Iris pigment epithelial cell (primary cell): ENCODE measurements at places on chromosomes 3 and 15.

DNA sequence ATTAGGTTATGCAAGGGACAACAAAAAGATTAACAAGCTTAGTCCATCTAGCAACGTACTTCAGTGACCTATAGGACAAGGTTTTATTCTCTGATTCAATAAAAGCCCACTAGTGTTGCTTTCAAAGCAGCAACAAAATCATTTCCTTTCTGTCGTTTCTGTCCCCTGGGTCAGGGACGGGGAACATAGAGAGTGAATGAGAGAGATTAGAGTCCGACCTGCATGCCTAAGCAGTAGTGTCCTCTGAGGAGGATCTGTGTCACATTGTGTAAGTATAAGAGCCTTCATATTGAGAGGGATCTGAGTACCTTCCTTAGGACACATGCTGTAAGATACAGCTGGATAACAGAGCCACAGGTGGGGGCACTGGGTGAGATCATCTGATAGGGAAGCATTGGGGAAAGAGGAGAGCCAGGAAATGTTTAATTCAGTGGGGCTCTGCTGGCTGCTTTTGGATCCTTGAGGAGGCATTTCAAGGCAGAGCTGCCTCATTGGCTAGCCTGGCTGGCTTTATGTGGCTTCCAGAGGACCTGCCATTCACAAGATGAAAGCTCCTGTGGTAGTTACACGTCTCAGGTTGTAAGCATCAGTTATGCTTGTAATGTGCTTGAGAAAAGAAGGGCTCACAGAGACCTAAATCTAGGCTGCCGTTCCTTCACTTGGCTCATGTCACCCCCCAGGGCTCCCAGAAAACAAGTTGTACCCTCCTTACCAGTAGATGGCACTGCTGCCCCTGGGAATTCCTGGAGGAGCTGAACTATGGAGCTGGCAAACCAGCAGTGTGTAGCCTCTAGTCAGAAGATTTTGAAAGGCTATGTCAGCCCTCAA, 2.7 kb downstream of the TMEM108 start:
- DNase-seq = peak; percentile 70

DNA sequence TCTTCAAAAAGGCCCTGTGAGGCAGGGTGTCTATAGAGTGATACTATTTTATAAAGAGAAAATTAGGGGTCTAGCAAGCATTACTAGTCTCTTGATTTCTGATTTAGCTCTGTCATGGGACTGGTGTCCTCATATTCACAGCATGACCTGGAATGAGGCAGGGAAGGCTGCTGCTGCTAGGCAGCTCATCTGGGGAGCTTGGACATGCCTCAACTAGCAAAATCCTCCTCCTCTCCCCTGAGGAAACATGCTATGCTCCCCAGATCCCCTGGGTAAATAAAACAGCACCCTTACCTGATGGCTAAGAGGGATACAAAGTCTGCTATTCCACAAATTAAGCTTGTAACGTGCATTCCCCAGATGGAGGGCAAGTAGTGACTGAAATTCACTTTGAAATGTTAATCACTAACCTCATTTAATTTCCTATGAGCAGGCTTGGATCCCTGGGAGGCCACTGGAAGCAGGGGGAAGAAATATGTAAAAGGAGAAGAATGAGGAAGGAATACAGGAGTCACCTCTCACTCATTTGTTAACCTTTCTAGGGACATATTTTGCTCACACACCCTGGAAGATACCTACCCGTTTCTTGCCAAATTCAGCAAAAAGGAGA, 709.4 kb downstream of the SQOR start:
- no peak for DNase-seq

DNA sequence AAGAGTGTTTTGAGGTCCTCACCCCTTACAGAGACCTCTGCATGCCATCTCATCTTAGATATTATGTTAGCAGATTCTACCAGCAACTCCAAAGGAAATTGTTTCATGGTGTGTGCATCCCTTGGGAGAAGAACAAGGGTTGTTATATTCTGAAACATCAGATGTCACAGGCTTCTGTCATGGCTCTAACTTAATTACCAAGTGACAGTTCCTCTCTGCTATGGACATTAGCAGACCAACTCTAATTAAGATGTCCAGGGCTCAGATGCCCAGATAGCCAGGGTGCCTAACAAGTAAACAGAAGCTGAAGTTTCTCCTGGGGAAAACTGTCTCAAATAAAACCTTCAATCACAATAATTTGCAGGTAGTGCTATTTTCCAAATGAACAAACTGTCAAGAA, 153.1 kb upstream of the BFSP2 start:
- DNase-seq = no peak

DNA sequence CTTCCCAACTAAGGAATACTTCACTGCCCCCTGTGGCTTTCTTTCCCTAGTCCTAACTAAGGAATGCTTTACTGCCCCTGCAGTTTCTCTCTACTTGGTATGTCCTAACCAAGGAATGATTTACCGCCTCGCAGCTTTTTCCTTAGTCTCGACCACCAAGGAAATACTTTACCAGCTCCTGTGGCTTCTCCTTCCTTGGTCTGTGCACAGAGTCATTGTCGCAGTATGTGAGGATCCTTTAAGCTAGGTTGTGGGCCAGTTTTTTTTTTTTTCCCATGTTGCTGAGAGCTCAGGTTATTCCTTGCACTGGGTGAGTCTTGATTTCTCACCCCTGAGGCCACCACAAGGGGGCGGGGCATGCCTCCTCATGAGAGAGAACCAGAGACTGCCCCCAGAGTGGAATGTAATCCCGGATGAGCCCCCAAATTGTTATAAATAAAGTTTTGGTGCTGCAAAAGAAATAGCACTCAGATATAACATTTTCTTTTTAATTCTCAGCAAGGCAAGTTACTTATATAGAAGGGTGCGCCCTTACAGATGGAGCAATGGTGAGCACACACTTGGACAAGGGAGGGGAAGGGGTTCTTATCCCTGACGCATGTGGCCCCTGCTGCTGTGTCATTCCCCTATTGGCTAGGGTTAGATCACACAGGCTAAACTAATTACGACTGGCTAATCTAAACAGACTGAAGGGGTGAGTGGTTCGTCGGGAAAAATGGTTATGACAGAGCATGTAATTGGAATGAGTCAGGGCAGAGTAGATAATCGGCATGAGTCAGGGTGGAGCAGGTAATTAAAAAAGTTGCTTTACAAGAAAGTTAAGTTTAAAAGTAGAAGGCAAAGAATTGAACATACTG, 27.0 kb downstream of the NDUFB4 start:
- DNase-seq = no peak

DNA sequence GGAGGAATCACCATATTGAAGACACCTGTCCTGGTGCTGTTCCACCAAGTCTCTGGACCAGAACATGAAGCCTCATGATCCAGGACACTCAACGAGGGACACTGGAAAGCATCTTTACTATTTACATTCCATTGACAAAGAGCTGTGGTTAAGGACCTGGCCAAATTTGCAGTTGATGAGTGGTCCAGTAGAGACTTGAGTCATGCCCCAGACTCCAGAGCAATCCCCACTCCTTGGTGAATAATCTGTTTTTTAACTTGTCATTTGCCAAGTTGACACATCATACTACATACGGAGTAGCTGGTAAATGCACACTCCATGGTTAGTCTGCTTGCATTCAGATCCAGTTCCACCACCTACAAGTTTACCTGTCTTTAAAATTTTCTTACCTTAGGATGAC, 1.2 kb upstream of the COL6A6 start:
- no peak for DNase-seq

DNA sequence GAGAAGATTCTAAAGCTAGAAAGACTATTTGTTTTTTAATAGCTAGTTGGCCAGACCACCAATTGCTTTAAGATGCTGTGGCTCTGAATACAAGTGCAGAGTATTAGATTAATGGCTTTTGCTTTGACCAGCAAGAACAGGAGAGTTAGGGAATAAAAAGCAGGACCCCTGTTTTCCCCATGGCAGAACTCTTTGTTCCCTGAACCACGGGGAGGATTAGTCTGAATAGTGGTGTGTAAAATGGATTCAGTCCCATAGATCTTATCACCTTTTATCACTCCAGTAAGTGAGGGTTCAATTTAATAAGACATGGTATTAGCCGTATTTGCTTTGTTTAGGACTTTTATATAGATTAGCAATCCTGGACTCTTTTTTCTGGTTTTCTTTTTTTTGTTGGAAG, 562.6 kb upstream of the DPPA4 start:
- no peak for DNase-seq

GRCh38 chr15:58704155-58704865, 45.2 kb downstream of the ADAM10 start:
- DNase-seq = peak; percentile 53

GRCh38 chr3:178439504-178439903, 96.7 kb upstream of the KCNMB2 start:
- peak; percentile 83 for DNase-seq

DNA sequence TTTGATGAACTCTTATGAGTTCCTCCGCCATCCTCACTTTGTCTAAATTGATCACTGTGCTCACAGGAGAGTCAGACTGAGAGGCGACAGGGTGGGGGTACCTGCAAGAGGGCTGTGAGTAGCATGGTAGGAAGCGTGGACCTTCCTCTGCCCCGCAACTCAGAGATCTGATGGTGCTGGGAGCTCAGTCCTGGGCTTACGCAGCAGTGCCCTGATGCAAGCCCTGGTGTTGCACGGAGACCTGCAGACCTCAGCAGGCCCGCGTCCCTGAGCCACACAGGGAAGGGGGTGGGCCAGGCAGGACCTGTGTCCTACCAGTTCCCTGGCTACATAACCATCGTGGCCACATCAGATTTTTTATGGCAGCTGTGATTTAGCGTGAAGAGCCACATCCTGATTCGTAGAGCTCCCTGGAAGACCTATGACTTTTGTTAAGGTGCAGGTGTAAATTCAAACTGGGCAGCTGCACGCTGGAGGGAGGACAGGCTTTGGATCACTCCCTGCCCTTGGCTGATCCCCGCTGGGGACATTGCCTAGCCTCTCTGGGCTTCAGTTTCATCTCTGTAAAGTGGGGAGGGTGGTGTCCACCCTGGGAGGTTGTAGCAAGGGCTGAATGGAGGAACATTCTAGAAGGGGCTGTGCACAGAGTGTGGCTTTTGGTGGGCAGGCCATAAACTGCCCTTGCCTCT, 176.1 kb downstream of the KLF13 start:
- no peak for DNase-seq

DNA sequence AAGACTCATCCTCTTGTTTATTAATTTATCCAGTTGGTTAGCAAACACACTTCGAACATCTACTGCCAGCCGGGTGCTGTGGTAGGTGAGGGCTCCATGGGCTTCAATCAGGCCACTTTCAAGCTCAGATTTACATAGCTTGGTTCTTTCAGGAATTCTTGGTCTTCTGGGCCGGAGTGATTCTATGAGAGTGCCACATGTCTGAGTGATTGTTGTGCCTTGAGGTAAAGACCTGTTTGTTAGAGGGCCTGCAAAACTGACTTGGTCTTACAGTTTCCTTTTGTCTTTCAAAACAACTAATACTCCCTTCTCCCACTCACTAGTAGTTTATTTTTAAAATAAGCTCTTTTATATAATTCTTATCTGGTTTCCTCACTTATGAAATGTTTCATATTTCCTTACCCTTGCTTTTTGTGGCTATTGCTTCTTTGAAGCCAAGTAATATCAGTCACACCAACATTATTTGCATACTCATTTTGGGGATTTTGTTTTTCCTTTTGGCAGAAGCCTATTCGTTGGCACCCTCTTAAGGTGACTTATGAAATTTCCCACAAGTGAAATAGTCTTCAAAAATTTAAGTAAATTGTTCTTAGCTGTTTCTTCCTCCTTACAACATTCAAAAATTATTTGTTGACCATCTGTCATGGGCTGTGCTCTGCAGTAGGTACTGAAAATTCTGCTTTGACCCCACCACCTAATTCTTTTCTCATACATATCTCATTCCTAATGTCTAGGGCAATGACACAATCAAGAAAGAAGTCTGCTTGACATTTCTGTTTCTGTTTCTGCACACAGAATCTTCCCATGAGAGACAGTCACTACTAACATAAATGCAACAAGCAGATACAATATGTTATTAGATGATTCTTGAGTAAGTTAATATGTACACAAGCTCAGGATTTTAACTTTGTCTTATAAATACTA, 120.2 kb downstream of the LRRC28 start:
- DNase-seq = peak; percentile 6

DNA sequence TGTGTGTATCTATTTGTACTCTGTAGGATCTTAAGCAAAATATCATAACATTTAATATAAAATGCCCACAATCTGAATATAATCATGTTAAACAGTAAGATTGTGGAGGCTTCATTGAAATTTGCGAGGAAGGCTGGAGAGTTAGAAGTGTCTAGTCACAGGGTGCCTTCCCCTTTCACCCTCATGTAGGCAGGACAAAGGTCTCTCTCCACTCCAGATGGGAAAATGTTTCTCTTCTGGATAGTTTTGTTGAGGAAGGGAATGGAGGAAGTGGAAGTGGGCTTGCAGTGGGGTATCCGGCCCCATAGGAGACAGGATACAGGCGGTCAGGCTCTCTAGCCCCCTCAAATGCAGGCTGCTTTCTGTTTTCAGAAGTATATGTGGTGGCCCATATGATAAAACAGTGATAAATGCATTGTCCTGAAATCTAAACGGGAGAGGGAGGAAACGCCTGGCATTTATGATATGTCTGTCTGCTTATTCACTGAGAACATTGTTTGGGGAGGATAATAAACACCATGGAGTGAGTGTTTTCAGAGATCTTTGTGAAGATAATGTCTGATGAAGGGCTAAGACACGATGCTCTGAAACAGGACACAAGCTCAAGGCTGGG, 13.3 kb upstream of the MYZAP start:
- no peak for DNase-seq

- no peak for DNase-seq
Observed at GRCh38 chr3:178684881-178685590, 148.8 kb downstream of the KCNMB2 start.

DNA sequence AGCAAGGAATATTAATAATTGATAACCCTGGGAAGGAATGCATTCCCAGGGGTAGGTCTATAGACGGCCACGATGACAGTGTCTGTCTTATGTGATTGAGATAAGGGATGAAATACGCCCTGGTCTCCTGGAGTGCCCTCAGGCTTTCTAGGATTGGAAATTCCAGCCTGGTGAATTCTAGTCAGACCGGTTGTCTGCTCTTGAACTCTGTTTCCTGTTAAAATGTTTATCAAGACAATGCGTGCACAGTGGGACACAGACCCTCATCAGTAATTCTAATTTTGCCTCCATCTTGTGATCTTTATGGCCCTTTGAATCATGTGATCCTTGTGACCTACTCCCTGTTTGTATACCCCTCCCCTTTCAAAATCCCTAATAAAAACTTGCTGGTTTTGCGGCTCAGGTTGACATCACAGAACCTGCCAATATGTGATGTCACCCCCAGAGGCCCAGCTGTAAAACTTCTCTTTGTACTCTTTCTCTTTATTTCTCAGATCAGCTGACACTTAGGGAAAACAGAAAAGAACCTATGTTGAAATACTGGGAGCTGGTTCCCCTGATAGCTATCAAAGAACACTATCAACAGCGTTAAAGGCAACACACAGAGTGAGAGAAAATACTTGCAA, 183.3 kb downstream of the PDE8A start:
- DNase-seq = no peak

DNA sequence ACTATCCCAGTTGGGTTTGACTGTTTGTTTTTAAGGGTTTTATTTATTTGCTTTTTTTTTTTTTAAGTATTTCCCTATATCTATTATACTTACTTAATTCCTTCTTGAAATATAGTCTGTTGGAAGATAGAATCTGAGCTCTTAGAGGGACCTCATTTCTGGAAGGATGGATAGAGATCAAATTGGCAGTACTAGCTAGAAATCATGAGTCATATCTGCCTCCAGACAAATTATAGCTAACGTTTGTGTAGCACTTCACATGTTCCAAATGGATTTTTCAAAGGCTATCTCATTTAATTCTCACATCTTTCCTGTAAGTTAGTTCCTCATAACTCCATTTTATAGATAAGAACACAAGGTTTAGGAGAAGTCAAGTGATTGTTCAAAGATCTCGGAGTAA, 384.7 kb downstream of the ZIC1 start:
- DNase-seq = no peak

GRCh38 chr15:42549032-42549491, 424 bp downstream of the HAUS2 start:
- DNase-seq = peak; percentile 9
